ENCODE measurements at places on chromosomes 3 and 15.

GRCh38 chr3:25863011-25863415 is 73.1 kb downstream of the OXSM start:
- no peak for DNase-seq

DNA sequence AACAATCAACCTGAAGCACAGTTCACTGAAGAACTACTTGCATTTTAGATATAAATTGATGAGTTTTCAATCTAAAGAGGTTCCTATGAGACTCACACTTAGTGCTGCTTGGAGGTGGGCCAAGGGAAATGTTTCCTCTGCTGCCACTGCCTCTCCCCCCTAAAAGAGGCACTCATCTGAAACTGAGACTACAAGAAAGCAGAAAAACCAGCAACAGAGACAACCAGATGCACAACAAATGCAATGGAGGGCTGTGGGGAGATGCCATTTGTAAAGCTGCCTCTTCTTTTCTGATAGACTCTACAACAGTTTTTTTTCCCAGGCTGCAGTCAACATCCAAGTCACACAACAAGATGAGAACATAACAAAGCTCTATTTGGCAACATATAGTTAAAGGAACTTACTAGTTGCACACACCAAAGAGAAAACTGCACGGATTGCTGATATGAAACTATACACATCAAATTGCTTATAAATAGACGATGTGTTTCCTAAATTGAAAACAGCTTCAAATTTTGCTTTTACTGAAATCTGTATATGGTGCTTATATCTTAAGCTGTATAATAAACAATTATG is 11.0 kb downstream of the TSPAN3 start:
- no peak for DNase-seq

DNA sequence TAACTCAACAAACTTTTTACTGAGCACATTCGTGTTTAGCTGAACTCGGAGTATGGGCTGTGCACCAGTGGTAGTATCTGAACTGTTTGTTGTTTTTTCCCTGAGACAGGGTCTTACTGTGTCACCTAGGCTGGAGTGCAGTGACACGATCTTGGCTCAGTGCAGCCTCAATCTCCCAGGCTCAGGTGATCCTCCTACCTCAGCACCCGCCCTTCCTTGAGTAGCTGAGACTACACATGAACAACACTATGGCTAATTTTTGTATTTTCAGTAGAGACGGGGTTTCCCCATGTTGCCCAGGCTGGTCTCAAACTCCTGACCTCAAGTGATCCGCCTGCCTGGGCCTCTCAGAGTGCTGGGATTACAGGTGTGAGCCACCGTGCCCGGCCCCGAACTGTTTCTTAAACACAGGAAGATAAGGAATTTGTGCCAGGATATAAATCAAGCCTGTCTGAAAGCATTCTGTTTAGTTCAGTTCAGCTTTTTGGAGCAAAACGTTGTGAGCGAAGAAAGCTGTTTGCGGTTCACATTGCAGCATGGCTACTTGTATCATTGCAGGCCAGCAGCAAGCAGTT is 40.4 kb upstream of the SKOR1 start:
- no peak for DNase-seq

DNA sequence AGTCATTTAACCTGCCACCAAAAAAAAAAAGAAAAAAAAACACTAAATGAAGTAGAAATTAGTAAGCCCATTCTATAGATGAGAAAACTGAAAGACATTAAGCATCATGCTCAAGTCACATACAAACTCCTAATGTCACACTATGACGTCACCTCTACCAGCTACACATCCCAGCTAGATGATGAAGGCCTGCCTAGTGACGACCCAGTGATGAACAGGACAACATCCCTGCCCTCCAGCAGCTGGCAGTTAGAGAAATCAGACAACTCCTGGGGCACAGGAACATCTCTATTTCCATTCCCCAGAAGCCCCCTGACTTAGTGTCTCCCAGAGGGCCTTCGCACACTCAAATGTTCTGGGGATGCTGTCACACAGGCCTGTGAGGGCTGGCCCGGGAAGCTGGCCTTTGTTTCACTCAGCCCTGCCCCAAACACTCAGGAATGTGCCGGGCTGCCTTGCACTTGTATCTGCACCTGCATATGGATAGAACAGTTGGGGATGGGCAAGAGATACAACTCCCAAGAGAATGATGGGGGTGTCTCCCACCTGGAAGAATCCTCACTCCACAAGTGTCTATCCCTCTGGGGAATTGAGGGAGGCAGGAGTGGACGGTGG is 7.0 kb upstream of the HAPLN3 start:
- no peak for DNase-seq

DNA sequence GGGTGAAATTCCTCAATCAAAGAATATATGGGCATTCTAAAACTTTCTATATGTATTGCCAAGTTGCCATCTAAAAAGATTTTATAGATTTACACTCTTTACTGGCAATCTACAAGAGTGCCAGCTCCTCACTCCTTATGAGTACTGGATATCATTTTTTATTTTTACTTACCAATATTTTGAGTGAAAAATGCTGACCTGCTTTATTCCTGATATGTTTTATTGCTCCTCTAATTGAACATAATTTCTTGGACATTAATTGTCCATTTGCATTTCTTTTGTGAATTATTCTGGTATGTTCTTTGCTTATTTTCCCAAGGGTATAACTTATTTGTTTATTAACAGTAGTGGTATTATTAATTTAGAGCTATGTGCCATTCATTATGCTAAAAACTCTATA is 96.8 kb downstream of the ECT2 start:
- DNase-seq, result no peak

DNA sequence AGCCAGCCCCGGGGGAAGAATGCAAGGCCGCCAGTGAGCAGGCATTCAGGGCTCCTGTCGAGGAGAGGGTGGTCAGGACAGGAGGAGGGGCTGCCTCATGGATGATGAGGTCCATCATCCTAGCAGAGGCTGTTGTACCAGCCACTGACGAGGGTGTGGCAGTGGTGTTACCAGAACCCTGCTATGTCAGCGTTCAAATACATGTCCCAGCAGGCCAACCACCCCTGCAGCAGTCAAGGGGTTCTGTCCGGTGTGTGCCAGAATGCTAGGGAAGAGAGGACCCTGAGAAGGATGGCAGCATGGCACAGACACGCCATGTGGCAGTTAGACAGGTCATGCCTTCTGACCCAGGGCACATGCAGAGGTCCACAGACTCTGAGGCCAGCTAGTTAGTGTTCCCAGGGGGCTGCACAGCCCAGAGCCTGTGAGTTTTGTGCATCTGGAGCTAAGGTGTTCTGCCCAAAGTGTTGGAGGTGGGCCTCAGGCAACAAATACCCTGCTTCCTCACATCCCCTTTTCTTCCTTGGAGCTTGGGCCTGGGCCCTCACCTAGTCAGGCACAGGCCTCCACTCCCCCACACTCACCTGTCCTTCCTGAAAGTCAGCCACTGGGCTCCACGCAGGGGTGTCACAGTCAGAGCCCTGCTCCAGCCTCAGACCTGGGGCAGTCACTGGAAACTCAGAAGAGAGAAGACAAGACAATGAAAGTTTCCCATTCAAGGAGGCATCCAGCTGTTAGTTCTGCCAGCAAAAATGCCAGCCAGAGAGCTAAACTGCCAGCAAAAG is 7.8 kb downstream of the PAK6 start:
- DNase-seq, result no peak

DNA sequence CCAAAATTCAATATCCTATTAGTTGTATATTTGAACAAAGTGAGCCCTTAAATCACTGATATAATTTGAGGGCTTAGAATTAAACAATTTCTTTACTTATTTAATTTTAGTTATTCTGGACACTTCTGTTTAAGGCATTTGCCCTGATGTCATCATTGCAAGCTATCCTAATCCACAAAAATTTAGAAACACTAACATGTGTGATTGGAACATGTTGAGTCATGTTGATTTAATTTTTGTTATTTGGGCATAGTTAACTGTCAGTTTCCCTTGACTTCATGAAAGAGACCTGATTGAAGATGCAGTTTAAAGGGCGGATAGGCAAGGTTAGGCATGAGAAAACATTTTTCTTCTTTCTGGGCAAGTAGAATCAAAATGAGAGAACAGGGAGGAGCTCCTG is 682.6 kb downstream of the ROBO1 start:
- DNase-seq, result peak; percentile 5

DNA sequence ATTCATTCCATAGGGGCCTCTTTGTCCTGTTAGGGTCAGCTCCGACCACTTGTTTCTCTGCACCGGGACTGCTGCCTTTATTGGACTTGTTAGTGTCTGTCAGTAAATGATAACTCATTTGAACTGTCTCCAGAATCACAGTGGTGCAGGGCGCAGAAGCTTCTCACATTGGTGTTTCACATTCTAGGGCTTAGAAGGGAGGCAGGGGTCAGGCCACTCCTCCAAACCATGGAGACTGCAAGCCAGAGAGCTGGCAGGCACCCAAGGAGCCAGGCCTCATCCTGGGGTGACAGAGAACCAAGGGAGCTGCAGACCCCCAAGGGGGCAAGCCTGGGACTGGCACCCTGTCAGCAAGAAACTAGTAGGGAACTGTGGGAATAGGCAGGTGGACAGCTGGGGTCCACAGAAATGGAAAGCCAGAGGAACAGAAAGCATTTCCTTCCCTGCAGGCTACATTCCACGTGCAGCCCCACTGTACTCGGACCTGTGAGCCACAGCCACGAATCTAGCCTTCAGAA is 49.1 kb downstream of the CCNL1 start:
- DNase-seq, result no peak

DNA sequence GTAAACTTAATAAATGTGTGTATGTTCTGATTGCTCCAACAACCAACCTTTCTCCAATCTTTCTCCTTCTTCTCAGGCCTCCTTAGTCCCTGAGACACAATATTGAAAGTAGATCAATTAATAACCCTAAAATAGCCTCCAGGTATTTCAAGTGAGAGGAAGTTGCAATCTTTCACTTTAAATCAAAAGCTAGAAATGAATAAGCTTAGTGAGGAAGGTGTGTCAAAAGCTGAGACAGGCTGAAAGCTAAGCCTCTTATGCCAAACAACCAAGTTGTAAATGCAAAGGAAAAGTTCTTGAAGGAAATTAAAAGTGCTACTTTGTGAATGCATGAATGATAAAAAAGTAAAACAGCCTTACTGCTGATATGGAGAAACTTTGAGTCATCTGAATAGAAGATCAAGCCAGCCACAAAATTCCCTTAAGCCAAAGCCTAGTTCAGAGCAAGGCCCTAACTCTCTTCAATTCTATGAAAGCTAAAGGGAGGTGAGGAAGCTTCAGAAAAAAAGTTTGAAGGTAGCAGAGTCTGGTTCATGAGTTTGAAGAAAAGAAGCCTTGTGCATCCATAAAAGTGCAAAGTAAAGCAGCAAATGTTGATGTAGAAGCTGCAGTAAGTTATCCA is 38.6 kb downstream of the CCDC80 start:
- no peak for DNase-seq

- DNase-seq, result no peak
These were observed 384.6 kb upstream of the RORA start for GRCh38 chr15:61613729-61614128.

- no peak for DNase-seq
These were observed 30.8 kb upstream of the BHLHE40 start for GRCh38 chr3:4948395-4948794.

DNA sequence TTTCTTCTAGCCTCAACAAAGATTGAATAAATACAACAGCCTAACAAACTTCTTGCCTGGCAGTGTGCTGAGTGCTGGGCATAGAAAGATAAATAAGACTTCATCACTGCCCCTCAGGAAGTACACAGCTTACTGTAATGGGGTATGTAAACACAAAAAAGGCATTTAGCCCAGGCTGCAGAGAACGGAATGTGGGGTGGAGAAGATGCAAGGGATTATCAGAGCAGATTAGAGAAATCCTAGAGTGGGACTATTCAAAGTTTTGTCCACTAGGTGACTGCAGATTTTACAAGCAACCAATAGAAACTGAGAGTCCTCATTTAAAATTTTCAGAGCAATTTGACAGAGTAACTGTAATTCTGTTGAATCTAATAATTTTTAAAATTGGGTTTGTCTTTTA is 35.4 kb upstream of the TSC22D2 start:
- no peak for DNase-seq

DNA sequence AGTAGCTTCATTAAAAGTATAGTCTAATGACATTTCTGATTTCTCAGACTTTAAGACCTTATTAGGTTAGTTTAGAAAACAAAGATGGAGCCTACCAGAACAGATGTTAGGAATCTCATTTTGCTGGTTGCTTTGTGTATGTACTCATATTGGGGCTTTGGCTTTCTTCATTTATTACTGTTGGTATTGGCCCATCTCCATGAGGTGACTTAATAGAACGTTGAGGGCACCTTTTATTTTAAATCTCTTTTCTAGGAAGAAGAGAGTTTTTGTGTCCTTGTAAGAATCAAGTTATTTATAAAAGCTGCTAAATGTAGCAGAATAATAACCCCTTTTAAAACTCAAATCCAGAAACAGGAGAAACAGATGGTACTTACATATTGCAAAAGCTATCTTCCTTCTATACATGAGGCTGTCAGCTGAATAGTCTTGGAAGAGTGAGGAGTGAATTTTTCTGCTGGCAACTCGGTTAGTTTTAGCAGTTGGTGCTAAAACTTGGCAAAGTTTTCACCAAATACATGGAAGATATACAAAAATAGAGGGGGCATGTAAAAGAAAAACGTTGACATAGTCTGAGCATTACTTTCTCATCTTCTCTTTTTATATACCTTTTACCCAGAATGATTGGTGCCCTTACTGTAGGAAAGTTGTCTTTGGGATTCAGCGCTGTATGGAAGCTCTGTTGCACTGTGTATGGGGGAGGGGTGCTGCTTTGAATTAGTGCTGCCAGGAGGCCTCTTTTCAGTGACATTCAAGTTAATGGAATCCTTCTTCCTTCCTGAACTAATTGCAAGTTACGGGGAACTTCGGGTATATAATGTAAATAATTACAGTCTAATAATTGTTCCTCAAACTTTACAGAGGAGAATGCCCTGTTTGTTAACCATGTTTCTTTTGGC is 35.8 kb downstream of the CTNNB1 start:
- DNase-seq, result no peak

GRCh38 chr3:114120211-114120610 is 58.6 kb downstream of the DRD3 start:
- DNase-seq, result no peak

DNA sequence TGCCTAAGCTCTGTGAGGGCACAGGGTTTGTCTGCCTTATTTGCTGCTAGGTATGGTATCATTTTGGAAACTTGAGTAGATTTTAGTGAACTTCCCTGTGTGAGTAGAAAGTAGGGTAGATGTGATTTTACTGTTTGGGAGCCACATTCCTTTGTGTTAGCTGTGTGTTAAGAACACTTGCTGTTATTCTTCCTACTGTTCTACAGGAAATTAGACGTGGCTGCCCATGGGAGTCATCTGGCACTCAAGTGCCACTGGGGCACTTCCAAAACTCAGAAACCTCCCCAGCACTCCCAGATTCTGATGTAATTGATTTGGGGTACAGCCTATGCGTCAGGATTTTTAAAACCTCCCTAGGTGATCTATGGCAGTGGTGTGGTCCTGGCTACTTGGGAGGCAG is 369.9 kb upstream of the C2CD4B start:
- no peak for DNase-seq

- no peak for DNase-seq
These were observed 2.1 kb downstream of the UBA5 start for GRCh38 chr3:132662212-132662611.

GRCh38 chr3:133992381-133992780 is 37.3 kb downstream of the SLCO2A1 start:
- DNase-seq, result no peak

Data from HFF-Myc (cell line).